ENCODE measurements at places on chromosomes 16 and 17. TPM values are rescaled to one million over a fixed set of nuclear protein-coding genes. Genes with fewer than 3 reads are reported as not detected.

ACSF2 gene
- 72.7 TPM for total RNA-seq

DNA sequence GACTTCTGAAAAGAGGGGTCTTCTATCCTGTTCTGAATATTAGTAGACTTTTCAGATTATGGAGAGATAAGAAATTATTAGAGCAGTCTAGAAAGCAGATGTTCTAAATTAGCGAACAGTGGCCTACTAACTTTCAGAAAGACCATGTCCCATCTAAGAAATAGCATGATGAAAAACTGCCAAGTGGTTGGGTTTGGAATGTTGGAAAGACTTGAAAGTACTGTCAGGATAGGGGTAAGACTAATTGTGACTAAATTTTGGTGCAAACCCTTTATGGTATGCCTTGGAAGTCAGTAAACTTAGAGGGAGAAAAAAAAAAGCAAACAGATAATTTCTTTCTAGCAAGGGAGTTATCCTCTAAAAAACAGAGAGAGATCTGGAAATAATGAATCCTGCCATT is 41.1 kb downstream of the TANGO6 start:
- DNase-seq = no peak

- peak; percentile 87 for DNase-seq
Observed at GRCh38 chr16:47141773-47142485, 1.8 kb downstream of the NETO2 start.

- DNase-seq = peak; percentile 87
Observed at GRCh38 chr16:19113577-19114358, at the start of gene ITPRIPL2. Gene ITPRIPL2, plus strand, starts transcription at chr16:19113964. Its CDS starts 498 bp downstream, at chr16:19114462.

DNA sequence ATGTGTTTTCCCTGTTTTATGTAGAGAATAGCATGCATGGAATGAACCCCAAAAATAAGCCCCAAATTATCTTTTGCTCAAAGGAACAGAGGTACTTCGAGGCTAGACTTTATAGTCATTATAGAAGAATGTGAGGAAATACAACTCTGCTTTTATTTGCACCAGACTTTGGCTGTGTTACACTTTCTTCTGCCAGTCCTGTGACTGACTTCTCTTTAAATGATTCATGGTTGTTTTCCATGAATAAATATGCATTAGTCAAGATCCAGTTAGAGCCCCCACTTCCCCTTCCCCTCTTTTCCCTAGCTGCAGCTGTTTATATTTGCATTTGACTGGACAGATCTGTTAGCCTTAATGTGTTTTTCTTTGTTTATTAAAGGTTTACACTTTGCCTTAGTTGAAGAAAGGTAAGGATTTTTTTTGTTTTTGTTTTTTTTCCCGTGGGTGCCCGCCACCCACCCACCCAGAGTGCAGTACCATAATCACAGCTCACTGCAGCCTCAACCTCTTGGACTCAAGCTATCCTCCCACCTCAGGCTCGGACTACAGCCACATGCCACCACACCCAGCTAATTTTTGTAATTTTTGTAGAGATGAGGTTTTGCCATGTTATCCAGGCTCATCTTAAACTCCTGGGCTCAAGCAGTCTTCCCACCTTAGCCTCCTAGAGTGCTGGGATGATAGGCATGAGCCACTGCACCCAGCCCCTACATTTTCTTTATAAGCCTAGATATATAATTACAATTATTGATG is 152.6 kb downstream of the CYB561 start:
- DNase-seq = peak; percentile 83

CHP2 gene
- not detected for total RNA-seq

- DNase-seq = no peak
Observed at GRCh38 chr16:76926595-76926994, 264.4 kb upstream of the MON1B start.

GRCh38 chr16:30095166-30096078 is 591 bp downstream of the YPEL3 start:
- no peak for DNase-seq

PPY gene
- not detected for total RNA-seq

GRCh38 chr16:4411684-4412083 is 4.7 kb downstream of the CORO7 start:
- no peak for DNase-seq

DNA sequence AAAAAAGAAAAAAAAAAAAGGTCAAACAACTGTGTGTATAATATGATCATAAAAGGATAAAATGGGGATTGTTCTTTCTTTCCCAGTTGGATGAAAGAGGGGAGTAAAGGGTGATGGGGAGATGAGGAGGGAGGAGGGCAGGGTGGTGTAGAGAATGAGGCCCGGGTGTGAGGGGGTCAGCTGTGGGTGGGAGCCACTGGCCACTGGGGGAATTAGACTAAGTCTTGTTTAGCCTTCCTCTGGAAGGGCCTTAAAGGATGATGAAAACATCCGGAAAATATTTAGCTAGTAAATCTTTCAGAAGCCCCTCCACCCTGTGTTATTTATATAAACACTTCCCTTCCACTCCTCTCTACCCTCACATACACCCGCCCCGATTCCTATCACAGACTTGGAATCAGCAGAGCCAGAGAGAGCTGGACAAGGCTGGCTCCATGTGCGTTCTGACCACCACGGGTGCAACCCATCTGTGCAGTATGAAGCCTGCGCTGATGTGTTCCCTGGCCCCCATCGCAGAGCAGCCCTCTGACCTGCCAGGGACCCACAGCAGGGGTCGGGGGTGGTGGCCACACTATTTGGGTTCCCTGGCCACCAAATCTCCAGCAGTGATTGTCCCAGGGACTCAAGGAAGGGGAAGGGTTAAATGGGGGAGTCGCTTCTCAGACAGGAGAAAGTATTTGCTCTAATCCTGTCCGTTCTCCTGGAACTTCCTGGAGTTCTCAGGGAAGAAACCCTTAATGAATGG is 72.7 kb downstream of the GAS7 start:
- DNase-seq = no peak

DNA sequence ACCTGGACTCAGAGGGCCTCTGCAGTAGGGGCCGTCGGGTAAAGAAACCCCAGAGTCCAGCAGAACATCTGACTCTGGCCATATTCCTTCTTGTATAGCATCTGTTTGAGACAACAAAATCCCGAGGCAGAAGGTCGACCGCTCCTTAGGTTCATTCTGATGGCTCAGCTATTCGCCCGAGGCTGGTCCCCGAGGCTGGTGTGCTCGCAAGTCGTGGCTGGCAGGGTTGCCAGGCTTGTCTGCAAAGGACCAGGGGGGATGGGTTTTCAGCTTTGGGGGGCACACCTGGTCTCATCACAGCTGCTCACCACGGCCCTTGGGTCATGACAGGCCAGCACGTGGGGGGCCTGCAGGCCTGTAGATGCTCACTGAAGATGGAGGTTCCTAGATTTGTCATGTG is 119.1 kb downstream of the BANP start:
- DNase-seq = no peak

GRCh38 chr16:86387468-86388440 is 122.6 kb upstream of the FOXF1 start:
- peak; percentile 53 for DNase-seq

ADORA2B gene
- 118 TPM for total RNA-seq

- DNase-seq = no peak
Observed at GRCh38 chr17:4789701-4789950, 862 bp downstream of the GLTPD2 start.

GRCh38 chr16:12578001-12578400 is 225.7 kb downstream of the CPPED1 start:
- DNase-seq = no peak

NECAB2 gene
- 2.0 TPM for total RNA-seq

WFIKKN1 gene
- 0.11 TPM for total RNA-seq

TEX19 gene
- 1.2 TPM for total RNA-seq

- DNase-seq = no peak
Observed at GRCh38 chr17:44877121-44877520, 22.1 kb downstream of the EFTUD2 start.

DNA sequence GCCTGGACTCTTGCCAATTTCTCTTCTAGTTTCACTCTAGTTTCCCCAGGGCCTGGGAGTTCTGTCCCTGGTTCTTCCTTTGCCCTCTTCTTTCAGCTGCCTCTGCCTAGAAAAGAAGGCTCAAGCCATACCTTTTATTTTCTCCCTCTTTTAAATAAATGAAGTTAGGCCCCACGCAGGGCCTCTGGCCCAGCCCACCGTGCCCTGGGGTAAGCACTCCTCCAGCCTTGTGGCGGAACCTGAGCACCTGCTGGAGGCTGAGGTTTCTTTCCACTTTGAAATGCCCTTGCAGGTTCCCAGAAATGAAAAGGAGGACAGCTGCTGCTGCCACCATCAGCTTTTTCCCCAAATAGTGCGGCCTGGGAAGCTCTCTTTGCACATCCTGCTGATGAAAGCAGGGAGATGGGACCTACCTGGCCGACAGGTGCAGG is 139.4 kb downstream of the CCDC182 start:
- DNase-seq = no peak

Measured in PC-3 (cell line).